ENCODE measurements at places on chromosomes 1 and 21.

DNA sequence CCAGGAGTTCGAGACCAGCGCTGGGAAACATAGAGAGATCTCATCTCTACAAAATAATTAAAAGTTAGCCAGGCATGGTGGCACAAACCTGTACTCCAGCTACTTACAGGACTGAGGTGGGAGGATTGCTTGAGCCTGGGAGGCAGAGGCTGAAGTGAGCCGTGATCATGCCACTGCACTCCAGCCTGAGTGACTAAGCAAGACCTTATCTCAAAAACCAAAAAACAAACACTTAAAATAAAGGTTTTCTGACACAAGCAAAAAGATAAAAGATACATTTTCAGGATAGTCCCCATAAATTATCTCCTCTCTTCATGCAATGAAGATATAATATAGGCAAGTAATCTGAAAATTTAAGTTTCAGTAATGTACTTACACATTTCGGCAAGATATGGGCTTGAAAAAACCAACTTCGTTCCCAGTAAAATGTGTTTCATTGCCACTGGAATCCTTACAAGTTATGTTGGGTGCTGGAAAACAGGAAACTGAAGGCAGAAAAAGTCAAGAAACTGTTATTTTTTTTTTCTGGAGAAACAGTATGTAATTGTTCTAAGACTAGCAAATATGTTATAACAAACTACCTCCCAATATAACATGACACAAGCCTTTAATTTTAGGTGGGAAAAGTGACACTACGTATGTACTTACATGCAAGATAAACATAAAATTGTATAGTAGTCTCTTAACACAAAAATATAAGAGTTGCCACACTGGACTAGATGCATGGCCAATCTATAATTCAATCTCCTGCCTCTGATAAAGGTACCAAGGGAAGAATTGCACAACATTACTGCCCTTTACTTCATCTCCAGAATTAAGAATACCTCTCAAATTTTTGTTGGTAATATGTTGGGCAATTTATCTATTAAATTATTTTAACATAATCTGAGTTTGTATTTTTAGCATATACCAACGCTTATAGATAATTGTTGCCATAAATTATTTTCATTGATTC is 15.7 kb downstream of the TM2D1 start:
- DNase-seq: no peak

DNA sequence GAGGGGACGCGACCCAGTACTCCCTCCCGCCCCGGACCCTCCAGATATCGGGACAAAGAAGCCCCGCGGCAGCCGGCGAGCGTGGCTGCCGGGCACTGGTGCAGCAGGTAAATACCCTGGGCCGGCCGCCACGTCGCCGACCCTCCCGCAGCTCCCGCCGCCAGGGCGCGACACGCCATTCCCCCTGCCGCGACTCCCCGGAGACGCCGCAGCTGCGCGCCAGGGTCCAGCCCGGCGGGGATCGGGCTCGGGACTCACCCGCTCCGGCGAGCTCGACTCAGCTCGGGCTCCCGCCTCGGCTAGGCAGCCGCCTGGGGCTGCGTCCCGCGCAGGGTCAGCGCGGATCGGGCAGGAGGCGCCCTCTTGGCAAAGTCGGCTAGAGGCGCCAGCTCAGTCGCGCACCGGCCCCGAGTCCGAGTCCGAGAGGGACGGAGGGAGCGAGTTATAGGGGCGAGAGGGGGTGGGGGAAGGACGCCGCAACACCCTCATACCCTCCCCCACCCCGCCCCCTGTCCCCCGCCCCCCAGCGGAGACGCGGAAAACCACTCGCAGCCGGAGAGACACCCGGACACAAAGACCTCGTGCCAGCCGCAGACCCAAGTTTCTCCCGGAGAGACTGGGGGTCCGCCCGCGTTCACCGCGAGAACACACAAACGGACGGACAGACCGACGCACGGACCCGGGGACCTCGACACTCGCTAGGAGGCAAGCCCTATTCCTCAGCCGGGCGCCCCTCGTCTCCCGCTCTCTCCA is 985 bp downstream of the SYT6 start:
- DNase-seq: peak; percentile 44

DNA sequence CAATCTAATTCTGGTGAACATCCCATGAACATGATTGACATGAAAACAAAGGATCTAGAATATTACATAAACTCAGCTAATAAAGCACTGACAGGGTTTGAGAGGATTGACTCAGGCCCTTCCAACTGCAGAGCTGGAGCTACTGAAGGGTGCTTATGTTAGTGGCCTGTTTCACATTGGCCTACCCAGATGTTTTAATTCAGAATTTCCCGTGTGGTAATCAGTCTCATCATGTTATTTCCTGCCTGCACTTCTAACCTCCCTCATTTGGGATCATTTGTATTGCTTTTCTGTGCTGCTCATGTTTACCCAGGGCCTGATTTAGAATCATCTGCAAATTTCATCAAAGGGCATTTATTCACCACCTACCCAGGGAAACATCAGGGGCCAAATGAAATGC is 270.3 kb downstream of the PLPP3 start:
- DNase-seq: no peak

DNA sequence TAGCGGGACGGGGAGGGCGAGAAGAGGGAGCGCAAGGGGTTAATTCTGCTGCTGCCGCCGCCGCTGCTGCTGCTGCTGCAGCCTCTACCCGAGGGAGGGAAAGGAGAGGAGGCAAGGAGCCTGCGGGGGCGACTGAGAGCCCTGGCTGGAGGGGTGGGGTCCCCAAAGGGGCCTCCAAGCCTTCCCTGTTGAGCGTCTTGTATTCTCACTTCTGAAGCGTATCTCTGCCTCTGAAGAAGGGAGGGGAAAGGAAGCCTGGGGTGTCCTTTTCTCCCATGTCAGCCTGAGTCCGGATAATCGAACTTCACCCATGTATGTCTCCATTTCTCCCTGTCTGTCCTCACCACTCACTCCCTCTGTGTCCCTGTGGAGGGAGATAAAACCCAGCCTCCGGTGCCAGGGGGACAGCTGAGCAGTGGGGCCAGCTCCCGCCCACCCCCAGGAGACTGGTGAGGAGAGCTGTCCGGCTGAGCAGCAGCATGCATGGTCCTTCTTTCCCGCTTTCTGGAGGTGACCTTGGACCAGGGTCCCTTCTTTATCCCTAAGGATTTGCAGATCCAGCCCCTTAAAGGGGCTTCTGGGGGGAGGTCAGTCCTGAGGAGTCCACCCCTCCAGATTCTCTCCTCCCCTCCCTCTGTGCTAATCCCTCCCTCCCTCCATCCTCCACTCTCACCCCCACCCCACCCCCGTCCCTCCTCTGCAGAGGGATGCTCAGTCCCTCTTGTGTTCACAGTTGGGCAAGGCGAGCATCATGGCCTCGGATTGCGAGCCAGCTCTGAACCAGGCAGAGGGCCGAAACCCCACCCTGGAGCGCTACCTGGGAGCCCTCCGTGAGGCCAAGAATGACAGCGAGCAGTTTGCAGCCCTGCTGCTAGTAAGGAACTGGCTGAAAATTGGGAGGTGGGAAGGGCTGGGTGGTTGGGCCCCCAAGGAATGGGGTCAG is 1.0 kb downstream of the NCDN start:
- DNase-seq: no peak

DNA sequence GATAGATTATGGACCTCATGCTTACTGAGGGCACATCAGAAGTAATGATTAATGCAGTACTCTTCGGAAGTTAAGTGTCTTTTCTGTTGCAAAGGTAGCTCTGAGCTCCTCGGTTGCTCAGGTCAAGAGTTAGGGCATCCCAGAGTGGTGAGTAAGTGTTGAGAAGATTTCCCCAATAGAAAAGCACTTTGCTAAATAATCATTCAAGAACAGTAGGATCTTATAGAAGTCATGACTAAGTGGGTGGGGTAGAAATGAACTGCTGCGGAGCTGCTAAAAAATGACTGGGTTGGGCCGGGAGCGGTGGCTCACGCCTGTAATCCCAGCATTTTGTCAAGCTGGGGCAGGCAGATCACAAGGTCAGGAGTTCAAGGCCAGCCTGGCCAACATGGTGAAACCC is 648.6 kb upstream of the CAMK1G start:
- DNase-seq: no peak

- DNase-seq: no peak
Observed at GRCh38 chr1:91572044-91572443, 71.4 kb downstream of the CDC7 start.

DNA sequence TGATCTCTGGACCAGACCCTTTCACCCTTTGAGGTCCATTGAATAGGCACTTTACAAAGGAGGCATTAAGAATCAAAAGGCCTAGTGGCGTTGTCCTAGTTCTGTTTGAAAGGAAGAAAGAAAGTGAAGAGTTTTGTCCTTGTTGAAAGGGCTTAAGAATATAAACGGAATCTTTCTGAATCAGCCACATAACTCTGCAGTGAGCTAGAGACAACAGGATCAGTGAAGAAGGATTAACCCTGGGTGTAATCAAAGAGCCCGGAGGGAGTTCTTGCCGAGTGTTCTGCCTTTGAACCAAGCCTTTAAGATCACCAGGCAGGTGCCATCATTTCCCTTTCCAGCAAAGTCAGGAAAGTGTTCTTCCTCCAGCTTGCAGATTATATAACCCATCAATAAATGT is 54.8 kb upstream of the CNTN2 start:
- DNase-seq: no peak

DNA sequence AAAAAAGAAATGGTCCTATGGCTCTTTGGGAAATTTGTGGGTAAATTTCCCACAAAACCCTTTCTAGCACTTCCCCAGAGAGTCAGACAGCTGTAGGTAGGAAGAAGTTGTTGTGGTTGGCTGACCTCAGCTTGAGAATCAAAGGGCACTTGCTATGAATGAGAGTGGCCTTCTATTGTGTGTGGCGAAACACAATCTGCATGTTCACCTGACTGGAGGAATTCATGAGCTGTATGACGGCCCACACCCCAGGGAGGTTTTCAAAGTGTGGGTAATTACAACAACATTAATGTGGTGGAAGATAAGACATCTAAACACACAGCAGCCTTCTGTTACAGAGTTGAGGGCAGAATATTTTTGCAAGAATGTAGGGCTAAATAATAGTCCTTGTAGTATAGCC is 38.8 kb downstream of the NGF start:
- DNase-seq: no peak

- DNase-seq: no peak
Observed at GRCh38 chr1:159867664-159868026, 5.2 kb upstream of the VSIG8 start.

GRCh38 chr1:64887689-64888217 is 78.6 kb downstream of the JAK1 start:
- DNase-seq: no peak

GRCh38 chr1:40344597-40344996 is 27.5 kb upstream of the COL9A2 start:
- no peak for DNase-seq
